CD4-positive, alpha-beta T cell treated with Interleukin-2 at 100 ng/mL for 4 hours (primary cell): ENCODE measurements at places on chromosomes 2 and 18.

DNA sequence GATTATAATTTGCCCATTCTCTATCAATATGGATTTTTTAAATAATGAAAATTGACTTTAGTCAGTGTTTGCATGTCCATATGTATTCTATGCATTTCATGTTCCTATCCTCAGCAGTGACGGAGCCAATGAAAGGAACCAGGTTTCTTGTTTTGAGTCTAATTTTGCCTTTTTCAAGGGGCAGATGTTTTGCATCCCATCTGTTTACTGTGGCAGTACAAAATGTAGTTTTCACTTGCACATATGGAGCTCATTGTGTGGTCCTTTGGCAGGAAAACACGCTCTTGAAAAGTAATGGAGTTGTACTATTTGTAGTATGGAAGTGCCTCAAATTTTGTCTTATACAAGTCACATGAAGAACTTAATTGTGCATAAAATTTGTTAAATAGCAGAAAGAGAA lies 127.8 kb downstream of the AGPS start:
- DNase-seq = no peak

DNA sequence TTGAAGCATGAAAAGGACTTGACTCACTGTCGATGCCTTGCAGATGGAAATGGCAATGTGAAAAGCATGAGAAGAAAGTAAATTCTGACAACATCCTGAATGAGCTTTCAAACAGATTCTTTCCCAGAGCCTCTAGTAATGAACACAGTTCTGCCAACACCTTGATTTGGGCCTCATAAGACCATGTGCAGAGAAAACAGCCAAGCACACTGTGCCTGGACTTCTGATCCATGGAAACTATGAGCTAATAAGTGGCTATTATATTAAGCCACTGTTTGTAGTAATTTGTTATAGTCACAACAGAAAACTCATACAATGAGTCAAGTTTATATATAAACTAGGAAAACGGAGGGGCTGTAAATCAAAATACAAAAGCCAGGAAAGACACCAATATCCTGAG lies 477.3 kb downstream of the MBD2 start:
- no peak for DNase-seq

DNA sequence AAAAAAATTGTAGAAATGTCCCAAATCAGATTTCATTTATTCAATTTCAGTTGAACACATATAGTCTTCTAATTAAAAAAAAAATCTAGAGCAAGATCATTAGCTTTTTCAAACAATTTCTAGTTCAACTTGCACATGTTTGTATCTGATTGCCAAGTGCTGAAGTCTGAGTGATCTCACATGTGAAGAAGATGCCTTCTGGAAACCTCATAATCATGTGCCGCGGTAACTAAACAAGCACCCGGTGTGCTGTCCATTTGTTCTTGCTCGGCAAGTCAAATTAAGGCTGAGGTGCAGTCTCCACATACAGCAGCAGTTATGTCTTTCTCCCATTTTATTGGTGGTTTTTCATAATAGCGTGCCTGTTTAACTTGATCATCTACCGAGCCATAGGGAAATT lies 18.7 kb downstream of the CABLES1 start:
- DNase-seq = no peak

DNA sequence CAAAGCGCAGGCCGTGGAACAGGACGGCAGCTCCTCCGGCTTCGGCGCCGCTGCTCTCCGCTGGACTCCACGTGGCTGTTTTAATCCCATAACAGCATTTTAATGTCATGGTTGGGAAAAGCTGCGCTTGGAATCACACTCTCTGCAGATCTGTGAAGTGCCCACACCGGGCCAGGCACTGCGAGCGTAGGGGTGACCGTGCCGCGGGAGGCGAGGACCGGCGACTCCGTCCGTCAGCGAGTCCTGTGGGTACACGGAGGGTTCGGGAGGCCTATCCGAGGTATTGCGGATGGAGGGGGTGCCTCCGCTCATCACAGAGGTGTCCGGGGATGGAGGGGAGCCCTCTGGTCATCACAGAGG lies 198.0 kb upstream of the SALL3 start:
- no peak for DNase-seq

GRCh38 chr2:168494190-168494711 lies 38.2 kb downstream of the CERS6 start:
- no peak for DNase-seq

GRCh38 chr2:159154366-159154765 lies 132.1 kb downstream of the WDSUB1 start:
- DNase-seq = no peak

DNA sequence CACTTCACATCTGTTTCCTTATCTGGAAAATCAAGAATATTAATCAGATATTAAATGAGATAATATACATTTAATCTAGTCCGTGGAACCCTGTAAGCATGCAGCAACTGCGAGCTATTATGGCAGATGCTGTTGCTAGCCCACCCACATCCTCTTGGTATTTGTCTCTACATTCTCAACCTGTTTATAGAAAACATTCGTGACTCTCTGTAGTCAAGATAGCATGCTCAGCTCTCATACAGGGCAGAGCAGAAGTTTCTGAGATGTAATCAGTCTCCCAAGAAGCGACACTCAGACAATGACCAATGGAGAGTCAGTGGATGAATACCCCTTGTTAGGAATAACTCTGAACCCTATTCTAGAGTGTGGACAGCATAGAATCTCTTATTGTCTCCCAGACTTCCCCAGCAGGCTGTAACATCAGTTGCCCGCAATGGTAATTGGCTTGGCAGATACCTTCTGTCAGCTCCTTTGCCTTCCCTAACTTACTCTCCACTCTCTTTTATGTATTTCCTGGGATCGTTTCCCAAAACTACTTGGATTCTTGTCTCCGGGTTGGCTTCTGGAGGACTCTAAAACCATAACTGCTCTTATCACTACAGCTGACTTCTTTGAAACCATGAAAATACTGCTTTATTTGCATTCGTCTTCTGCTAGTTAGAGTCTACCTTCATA lies 400.7 kb upstream of the TNP1 start:
- no peak for DNase-seq

DNA sequence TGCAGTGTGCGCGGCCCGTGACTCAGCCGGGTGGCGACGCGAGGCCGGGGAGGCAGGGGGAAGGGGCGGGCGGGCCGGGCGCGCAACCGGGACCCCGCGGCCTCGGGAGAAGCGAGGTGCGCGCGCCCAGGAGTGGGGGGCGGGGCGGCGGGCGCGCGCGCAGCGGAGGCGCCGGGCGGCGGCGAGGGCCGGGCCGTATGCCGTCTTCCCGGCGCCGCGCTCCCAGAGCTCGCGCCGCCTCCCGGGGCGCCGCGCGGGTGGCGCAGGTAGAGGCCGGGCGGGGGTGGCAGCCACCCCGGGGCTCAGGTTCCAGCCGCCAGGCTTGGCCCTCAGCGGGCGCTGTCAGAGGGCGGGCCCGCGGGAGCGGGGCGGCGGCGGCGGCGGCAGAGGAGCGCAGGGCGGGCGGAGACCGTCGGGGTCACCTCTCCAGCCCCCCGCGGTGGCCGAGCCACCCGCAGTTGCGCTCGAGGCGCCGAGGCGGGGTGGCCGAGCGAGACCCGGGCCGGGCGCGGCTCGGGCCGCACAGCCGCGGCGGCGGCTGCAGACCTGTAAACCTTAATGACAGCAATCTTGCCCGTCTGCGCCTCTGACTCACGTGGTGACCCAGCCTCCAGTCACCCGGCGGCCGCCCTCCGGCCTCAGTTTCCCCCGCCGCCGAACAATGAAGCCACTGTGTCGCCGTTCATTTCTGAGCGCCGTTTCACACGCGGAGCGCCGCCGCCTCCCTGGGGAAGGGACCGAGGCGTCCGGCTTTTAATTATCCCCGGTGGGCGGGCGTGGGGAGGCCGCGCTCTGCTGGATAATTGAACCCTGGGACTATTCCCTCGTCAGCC lies 25.3 kb upstream of the SMAD7 start:
- DNase-seq = peak; percentile 62

GRCh38 chr18:10669441-10670100 lies 143.7 kb downstream of the NAPG start:
- no peak for DNase-seq

DNA sequence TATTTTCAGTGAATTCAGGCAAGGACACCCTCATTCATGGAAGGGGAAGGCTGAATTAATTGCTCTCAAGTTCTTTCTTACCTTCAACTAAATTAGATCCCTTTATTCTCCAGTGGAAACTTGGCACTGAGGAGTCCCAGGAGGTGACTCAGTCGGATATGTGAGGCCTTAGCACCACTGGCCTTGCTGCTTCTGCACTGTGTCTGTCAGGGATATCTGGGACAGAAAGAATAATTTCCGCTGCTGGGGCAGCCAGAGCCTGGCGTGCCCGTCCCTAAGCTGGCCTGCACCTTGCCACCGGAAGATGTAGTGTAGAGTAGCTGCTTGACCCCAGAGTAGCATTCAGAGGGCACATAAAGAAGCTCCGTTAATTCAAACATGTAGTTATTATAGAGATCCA lies 53.4 kb downstream of the LIMS1 start:
- no peak for DNase-seq

GRCh38 chr2:235106874-235107639 lies 155.2 kb downstream of the SH3BP4 start:
- no peak for DNase-seq

GRCh38 chr18:51253476-51253875 lies 56.0 kb upstream of the MEX3C start:
- no peak for DNase-seq

DNA sequence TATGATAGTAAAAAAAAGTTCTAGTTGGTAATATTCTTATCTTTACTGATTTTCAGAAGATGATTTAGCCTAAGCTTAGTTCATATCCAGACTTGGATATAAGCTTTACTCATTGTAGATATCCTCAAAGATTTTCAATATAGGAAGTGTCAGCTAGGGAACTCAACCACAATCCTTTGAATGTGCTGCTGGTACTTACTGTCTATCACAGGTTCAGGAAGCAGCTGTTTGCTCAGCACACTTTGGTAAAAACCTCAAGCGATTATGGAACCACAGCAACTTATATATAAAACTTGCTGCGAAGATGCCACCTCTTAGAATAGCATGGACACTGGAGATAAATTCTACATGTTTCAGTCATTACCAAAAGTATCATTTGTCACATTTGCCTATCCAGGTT lies 60.1 kb upstream of the TNFRSF11A start:
- no peak for DNase-seq

GRCh38 chr2:44121899-44122298 lies 46.8 kb upstream of the PPM1B start:
- no peak for DNase-seq

- DNase-seq = peak; percentile 52
Measured at GRCh38 chr2:216023055-216023648, 9.8 kb upstream of the MREG start.

DNA sequence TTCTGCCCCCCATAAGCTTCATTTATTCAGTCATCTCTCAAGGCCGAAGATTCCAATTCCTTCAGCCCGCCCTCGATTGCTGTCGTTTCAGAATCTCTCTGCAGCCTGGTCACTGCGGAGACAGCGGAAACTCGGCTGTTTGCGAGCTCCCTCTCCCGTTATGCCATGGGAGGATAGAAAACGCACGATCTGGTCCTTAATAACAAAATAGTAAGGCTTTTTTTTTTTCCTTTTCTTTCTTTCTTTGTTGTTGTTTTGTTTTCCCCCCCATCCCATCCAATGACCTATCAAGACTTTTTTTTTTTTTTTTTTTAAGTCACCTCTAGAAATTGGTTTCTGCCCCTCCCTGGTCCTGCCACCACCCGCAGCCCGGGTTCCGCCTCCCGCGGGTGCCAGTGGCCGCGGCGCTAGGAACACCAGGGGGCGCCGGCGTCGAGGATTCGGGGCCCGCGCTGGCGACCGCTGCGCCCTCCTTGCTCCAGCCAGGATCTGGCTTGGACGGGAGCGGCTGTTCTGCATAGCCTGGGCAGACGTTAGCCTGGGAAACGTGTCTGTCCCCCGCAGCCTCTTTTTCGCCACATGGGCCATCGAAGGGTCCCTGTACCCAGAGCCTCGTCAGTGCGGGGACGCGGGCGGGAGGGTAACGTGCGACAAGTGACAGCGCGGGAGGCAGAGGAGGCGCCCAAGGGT lies 10.1 kb downstream of the CPLX4 start:
- DNase-seq = peak; percentile 54

DNA sequence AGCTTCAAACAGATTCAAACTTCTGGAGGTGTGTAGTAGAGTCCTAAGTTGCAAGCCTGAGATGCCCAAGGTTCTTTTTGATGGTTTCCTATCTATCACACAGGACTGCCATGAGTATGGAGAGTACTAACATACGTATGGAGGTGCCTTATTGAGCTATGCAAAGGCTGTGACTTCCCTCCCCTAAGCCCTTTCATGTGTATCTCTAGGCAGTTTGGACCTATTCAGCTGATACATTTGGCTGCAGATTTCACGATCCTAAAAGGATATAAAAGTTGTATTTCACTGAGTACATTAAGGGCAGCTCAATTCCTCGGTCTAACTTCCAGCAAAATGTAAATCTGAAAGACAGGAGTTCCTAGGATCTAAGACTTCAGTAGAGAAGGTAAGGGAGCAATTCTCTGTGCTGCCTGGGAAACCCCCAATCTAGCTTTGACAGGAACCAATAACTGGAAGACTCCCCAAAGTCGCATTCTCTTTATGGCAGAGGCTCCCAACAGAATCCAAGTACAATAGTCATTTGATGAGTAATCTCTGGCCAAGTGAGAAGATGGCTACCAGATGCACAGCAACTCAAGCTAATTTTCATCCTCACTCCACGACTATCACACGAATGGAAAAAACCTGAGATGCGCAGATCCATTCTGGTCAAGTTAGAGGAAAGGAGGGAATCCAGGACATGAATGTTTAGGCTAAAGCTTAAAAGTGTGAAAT lies 83.8 kb downstream of the ATL2 start:
- DNase-seq = no peak
